ENCODE measurements at places on chromosomes 12 and 14.

DNA sequence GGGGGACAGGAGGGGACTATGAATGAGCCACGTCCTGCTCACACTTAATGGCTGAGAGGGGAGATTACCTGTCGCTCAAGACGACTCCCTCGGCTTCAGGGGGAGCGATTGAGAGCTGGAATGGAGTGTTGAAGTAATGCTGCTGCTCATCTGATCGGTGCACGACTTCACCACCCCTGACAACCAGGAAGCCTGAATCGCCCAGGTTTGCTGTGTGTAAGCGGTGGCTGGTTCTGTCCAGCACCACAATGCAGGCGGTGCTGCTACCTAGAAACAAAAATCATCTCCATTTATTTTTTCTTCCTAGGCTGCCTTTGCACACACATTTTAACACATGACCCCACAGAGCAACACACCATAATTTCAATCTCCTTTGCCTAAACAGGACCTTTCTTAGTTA lies 37.3 kb downstream of the PPTC7 start:
- DNase-seq: no peak

DNA sequence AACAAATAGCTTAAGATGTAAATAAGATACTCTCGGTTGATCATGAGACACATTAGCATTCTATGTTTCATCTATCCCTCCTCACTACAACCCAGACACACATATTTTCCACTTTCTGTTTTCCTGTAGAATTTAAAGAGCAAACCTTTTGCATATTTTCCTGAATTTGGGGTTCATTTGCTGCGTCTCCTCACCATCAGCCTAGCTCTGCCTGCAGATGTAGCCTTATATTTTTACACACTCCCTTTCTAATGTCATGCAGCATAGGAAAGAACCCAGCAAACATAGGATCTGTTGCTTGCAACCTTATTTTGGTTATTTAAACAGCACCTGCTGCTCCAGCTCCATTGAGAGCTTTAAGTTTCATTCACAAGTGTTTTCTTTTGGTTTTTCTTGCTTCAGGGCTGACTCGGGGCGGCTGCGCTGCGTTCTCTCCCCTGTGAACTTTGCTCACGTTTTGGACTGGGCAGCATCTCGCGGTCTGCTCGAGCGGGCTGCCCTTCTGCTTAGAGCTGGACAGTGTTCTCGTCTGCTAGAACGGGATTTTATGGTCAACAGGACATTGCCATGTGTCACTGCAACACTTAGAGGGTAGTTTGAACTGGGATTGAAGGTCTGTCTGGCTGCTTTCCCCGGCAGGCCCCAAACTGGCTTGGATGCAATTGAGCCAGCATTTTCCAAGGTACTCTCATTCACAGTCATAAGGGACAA lies 57.8 kb upstream of the VRK1 start:
- no peak for DNase-seq

- DNase-seq: no peak
Observed at GRCh38 chr12:47811581-47812484, 7.9 kb downstream of the HDAC7 start.

- DNase-seq: no peak
Observed at GRCh38 chr14:69088586-69088985, 64.3 kb downstream of the DCAF5 start.

DNA sequence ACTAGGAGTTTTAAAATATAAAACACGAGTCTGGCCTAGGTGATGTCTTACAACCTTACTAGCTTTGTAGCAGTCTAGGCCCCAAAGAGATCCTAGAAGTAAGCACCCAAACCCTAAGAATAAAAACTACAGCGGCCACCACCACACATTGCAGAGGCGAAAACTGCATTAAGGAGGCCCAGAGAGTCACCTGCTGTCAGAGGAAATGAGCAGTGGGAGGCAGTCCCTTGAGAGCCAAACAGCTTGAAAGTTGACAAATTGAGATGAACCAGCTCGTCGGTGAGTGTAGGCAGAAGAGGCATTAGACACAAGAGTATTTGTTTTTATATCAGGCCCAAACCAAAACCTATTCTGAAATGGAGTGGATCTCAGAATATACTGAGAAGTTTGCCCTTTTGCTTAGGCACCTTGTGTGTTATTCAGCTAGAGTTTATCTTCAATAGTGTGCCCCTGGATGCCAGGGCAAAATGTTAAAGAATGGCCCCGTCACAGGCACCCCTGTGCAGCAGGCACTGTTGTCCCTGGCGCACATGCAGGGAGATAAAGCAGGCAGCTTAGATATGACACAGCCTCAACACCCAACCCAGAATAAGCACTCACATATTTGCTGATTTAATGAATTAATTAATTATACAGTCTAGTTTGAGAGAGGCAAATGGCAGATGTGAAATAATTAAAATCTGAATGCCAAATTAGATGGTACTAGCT lies 56.7 kb downstream of the TTC7B start:
- DNase-seq: no peak
